ENCODE measurements at places on chromosomes 4 and X.

GRCh38 chr4:2835978-2836377 is 7.7 kb upstream of the ADD1 start:
- DNase-seq, result no peak

GRCh38 chrX:87805829-87806490 is 288.4 kb downstream of the KLHL4 start:
- peak; percentile 19 for DNase-seq

DNA sequence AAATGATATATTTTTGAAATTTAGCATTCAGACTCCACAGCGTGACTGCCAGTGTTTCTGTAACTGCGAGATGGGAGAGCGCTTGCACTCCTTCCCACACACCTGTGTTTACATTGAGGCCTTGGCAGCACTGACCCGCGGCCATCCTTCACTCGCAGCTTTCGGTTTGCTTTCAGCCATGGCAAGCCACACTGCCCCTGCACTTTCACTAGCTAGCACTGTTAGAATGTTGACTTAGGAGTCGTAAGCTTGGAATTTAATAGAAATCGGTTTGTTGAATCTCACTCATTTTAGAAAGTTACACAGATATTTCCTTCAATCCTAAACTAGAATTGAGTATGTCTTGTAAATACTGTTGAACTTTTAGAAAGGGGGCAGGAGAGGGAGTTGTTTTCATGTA is 136.2 kb downstream of the CFAP299 start:
- DNase-seq, result peak; percentile 16

DNA sequence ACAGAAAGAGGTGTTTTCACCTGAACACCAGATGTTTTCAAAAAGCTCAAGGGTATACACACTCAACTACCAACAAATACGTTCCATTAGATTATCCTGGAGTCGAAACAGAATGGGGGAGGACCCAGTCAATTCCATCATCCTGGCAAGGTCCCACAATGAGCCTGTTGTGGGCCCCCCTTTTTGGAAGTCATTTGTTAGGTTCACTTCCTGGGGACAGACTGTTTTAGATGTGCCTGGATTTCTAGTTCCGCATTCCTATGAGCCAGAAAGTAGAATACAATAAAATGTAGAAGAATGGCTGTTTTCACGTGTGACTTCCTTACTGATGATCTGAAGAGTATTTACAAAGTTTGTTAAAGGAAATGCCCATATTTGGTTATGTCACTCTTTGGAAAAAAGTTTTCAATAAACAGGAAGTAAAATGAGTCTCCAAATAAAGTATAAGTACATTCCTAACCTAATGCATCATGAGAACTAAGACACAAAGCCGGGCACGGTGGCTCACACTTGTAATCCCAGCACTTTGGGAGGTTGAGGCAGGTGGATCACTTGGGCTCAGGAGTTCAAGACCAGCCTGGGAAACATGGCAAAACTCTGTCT is 192.5 kb downstream of the MAML3 start:
- DNase-seq, result no peak

DNA sequence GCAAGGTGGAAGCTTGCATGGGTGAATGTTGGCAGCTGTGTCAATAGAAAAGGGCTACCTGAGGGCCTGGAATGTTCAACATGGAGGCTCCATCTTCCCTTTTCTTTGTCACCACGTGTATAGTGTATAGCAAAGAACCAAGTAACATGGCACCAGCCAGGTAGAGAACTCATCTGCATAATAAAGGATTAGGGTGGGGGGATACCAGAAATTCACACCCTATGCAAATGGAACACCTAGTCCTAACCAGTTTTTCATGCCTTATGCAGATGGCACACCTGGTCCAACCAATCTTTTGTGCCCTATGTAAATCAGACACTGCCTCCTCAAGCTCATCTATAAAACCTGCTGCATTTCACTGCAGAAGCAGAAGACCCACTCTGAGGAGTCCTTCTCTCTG is 169.6 kb upstream of the GLRA2 start:
- DNase-seq, result no peak

DNA sequence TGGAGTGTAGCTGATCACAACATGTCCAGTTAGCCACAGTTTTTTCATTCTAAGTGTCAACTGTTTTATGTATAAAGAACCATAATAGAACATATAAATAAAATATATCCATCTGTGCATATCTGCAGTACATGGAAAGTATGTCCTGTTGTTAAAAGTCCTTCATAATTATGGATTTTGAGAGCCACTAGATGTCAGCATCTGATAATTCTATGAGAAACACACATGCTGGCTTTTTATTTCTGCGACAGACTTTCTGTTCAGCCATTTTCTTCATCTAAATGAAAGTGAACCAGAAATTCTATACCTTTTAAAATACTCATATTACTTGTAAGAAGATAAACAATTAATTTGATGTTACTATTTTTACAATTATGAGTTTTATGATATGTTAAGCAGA is 251.5 kb downstream of the GPM6A start:
- DNase-seq, result peak; percentile 79

DNA sequence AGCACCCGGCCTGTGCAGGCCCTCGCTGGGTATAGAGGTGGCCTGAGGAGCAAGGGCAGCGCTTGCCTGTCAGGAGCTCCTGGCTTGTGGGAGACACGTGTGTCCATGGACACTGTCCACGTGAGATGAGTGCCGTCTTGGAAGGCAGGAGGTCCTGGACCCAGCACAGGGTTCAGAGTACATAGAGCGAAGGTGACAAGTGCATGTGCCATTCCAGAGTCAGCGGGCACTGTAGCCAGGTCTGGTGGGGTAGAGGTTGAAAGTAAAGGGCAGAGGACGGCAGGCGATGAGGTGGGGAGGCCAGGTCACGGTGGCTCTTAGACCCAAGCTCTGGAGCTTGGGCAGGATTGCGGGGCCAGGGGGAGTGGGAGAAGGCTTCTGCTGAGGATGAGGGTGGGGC is 28.4 kb upstream of the TADA2B start:
- DNase-seq, result no peak

- DNase-seq, result peak; percentile 16
Observed at GRCh38 chr4:6749340-6750171, 33.0 kb upstream of the KIAA0232 start.

GRCh38 chrX:12360986-12361598 is 222.8 kb downstream of the FRMPD4 start:
- DNase-seq, result no peak

- DNase-seq, result peak; percentile 70
Observed at GRCh38 chrX:112642349-112642748, 37.4 kb downstream of the LHFPL1 start.

DNA sequence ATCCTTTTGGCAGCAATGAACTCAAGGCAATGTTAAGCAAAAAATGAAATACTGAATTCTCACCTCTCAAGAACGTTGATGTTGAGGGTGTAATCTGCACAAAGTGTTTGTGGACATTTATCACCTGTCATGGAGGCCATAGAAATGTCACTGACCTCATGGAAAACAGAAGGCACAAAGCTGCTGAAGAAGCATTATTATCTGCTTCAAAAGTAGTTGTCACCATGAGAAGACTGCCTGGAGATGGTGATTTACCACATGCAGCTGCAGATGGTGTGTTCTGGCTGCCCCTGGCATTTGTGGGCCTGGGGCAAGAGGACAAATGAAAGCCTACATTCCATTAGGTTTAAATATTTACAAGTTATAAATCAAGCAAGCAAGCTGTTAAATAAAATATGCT is 116.8 kb upstream of the RPS6KA3 start:
- DNase-seq, result no peak

DNA sequence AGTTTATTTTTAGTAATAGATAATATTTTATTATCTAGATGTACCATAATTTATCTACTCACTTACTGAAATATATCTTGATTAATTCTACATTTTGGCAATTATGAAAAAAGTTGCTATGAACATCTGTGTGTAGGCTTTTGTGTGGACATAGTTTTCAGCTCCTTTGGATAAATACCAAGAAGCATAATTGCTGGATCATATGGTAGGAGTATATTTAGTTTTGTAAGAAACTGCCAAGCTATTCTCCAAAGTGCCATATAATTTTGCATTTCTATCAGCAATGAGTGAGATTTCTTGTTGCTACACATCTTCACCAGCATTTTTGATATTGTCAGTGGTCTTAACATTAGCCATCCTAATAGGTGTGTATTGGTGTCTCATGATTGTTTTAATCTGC is 882.6 kb upstream of the GRIA3 start:
- no peak for DNase-seq

- peak; percentile 75 for DNase-seq
Observed at GRCh38 chrX:43590150-43590549, 65.9 kb upstream of the MAOA start.

DNA sequence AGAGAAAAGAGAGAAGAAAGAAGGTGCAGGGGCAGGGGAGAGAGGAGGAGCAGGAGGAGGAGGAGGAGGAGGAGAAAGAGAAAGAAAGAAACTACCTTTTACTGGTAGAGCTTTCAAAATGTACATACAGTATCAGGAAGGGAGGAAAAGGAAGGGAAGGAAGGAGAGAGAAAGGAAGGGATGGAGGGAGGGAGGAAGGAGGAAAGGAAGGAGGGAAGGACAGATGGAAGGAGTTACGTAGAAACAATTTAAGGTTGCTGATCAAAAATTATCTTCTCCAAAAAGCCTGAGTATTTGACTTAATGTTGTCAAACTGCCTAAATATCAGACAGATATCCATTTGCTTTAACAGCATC is 13.4 kb downstream of the TBC1D9 start:
- DNase-seq, result no peak

DNA sequence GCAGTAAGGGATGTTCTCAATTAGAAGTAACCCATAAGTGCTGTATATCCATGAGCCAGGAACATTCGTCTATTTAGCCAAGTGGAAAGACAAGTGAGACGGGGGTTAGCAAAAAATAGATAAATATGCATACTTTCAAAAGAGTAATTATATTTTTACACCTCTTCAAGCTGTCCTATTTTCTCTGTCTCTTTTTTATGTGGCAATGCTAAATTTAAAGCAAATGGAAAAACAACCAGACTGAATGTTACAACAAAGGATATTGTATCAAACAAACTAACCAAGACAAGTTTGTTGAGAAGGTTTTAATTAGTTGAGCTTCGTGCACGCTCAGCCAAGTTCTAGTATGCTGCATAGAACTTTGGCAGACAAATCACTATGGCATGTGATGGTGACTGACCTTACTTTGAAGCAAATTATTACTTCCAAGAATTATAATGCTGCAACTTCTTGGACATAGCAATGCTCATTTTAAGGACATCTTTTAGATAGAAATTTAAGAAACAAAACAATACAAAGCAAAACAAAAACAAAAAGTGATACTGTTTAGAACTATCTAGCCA is 61.4 kb upstream of the TMEM150C start:
- no peak for DNase-seq

DNA sequence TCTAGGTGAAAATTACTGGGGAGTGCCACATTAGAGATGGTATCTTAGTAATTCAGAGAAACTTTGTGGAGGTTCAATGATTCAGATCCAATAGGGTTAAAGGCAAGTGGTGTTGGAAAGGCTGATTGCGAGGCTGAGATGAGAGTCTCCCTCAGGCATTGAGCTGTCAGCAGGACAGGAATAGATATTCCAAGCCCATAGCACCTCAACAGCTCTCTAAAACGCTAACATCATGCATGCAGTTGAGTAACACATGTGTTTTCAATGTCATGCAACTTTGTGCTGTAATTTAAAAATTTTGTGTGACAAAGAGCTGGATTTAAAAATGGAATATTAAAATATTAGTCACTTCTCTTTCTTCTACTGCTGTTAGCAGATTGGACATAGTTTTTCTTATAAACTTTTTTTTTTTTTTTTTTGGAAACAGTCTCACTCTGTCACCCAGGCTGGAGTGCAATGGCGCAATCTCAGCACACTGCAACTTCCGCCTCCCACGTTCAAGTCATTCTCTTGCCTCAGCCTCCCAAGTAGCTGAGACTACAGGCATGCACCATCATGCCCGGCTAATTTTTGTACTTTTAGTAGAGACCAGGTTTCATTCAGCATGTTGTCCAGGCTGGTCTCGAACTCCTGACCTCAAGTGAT is 173.5 kb upstream of the C1QTNF7 start:
- DNase-seq, result no peak

DNA sequence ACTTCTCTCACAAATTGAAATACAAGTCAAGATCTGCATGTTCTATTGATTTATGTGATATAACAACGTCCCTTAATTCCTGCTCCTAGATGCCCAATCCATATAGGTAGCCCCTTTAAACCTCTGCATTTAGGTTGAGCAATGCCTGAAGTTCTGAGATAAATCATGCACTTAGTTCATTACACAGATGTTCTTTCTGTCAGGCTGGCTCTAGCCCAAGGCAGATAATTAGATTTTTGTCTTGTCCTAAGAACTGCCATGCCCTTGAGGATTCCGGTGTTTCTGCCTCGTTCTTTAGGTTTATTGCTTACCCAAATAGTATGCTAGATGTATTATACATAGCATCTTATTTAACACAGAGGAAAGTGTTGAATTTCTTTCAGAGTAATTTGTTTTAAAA is 143.1 kb downstream of the TRAM1L1 start:
- no peak for DNase-seq

DNA sequence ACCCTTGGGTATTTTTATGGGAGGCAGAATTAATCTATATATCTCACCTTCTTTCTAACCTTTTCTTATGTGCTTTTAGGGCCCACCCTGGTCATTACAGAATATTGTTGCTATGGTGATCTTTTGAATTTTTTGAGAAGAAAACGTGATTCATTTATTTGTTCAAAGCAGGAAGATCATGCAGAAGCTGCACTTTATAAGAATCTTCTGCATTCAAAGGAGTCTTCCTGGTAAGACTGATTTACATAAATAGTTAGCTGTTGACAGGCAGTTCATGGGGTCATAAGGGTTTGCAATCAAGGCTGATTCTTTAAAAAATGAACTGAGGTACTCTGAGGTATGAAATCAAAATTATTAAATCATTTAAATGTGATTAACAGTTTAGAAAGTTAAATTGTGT is 71.5 kb downstream of the KIT start:
- DNase-seq, result no peak

DNA sequence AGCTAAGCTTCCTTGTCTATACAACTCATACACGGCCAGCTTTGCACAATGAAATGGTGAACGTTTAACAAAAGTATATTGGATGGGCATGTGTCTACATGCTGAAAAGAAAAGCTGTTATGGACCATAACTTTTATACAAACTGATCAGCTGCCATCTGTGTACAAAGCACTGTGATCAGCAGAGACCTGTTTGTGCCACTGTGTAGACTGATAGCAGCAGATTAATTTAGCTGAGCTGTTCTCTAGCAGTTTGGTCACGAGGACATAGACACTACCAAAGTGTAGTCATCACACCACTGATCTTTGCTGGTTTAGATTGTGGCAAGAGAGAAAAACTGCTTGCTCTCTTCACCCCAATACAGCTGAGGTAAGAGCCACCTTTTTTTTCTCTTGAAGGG is 124.5 kb downstream of the RAPGEF2 start:
- peak; percentile 39 for DNase-seq

- no peak for DNase-seq
Observed at GRCh38 chrX:9710332-9710731, 55.3 kb downstream of the GPR143 start.

GRCh38 chr4:70958681-70959080 is 34.8 kb upstream of the DCK start:
- DNase-seq, result peak; percentile 64

Data from choroid plexus epithelial cell (primary cell).